ENCODE measurements at places on chromosomes 4 and X.

GRCh38 chr4:184413261-184414046, 60.9 kb downstream of the IRF2 start:
- no peak for DNase-seq

DNA sequence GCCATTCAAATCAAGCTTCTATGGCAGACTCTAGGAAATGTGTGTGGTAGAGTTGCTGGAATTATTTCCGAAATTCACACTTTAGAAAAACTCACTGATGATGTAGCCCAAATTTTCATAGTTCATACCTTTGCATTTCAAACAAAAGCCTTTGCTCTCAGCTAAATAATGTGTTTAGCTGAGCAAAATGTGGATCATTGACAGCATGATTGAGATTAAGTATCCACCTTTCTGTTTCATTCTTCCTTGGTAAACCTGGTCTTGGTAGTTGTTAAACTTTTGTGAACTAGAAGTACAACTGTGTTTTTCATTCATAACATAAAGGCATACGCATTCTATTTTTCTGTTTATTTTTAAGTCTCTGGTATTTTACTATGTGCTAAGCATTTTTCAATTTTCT, 7.2 kb downstream of the PCDH7 start:
- DNase-seq, result no peak

- DNase-seq, result no peak
Measured at GRCh38 chrX:12060489-12061260, 77.6 kb upstream of the FRMPD4 start.

DNA sequence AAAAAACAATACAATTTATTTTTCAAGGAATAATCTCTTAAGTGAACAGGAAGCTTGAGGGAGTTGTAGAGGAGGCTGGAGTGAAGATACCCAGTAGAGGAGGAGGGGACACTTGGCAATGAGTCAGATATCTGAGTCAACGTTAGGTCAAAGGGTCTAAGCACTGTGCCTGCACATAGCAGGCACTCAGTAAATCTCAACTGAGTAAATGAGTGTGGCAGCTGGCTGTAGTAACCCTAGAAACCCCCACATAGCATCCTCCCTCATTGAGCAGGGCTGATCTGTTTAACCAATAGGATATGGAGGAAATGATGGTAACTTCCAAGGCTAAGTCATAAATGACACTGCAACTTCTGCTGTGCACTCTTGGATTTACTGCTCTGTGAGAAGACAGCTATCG, 186.0 kb upstream of the FAM241A start:
- no peak for DNase-seq

DNA sequence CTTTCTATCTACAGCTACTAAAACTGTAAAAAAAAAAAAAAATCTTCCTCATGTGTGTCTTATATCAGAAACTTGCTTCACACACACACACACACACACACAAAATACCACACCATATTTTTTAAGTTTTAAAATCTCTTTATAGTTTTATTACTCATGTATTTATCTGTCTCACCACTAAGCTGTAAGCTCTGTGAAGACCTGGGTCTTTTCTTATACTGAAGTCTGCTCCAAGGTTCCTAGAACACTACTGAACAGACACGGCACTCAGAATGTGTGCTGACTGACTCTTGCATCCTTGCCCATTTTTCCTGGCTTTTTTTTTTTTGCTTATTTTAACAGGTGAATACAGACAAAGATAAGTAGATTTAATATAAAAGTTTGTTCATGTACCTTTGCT, 135.6 kb upstream of the CXXC4 start:
- DNase-seq, result no peak

GRCh38 chr4:150625033-150625432, 43.1 kb downstream of the MAB21L2 start:
- DNase-seq, result no peak

DNA sequence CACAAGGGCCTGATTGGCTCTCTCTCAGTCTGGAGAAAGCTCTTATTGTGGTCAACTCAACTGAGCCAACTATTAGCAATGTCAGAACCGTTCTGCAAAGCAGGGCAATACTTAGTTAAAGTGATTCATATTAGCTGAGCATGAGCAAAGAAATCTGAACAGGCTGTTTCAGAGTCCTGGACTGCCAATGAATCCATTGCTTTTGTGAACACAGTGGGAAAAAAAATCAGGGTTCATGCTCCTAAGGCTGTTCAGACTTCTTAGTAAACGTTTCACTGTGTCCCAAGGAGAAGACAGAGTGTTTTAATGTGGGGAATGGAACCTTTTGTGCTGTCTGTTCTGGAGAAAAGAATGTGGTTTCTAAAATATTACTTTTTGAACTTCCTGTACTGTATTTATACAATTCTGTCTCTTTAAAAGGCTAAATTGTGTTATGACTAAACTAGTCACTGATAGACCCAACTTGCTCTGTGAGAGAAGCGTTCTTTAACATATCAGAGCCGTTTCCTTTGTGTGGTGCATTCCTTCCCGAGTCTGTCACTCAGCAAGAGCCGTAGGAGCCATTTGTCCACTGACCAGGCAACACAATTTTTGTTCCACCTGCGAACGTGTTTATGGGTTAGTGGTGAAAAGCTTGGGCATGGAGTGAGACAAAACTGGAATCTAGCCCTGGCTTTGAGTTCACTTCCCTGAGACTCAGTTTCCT, 366.1 kb downstream of the FBXO8 start:
- DNase-seq, result no peak

DNA sequence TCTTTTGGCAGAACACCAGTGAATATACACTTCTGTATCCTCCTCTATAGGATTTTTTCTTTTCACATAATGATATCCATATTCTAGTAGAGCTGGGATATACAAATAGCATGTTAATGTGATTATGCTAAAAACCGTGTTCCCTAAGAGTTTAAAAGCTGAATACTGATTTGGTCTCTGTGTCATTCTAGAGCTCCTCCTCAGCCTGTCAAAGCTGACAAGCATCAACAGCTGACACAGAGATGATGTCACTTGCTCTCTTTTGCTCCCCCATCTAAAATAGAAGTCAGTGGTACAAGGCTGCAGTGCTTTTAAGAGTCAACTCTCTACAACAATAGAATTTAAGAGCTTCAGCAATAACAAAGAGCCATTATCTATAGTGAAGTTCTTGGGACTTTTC, 17.1 kb upstream of the HERC3 start:
- DNase-seq, result no peak

DNA sequence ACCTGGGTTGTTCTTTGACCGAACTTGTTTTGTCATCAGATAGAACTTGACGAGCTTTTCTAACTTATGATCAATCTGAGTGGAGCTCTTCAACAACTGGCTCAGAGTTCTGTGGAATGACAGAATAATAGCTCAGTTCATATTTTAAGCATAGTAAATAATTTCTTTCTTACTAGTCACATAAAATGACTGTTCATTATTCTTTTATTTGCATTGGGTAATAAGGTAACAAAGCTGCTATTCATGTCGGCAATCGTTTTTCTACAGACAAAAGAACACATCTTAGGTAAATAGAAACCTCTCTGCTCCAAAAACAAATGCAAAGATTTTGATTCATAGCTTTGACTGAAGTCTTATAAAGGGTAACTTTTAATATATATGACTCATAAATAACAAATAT, 57.3 kb upstream of the CXCL8 start:
- DNase-seq, result no peak

- no peak for DNase-seq
Measured at GRCh38 chr4:153209410-153209809, 5.2 kb downstream of the TRIM2 start.
